Breast epithelium (tissue), 4 donors: ENCODE measurements at places on chromosomes 16 and 17.

- peak overlapping the region; percentile 35 for H3K27ac ChIP-seq
- H3K36me3 ChIP-seq, result no peaks in the 10 kb centered on the region
- H3K4me3 ChIP-seq, result peak overlapping the region; percentile 48
- H3K4me1 ChIP-seq, result no peaks in the 10 kb centered on the region
Measured at GRCh38 chr17:4499431-4500190, 930 bp downstream of the SPNS2 start.

- H3K27me3 ChIP-seq, result no peaks in the 10 kb centered on the region
- peak overlapping the region; percentile 99 for H3K27ac ChIP-seq
- H3K4me1 ChIP-seq, result peaks cover 22% of the 10 kb centered on the region
- peak overlapping the region; percentile 72 for H3K4me3 ChIP-seq
- DNase-seq, result peak; percentile 41
Measured at GRCh38 chr16:20899477-20900298, 470 bp downstream of the DCUN1D3 start.

- H3K4me1 ChIP-seq, result no peaks in the 10 kb centered on the region
- H3K27me3 ChIP-seq, result no peaks in the 10 kb centered on the region
- no peak overlapping the region for H3K4me3 ChIP-seq
- H3K36me3 ChIP-seq, result no peaks in the 10 kb centered on the region
Measured at GRCh38 chr17:76569607-76570279, 15.9 kb downstream of the ST6GALNAC2 start.

- no peak overlapping the region for H3K4me3 ChIP-seq
- no peak overlapping the region for H3K27ac ChIP-seq
- H3K4me1 ChIP-seq, result no peaks in the 10 kb centered on the region
- DNase-seq, result no peak
- H3K36me3 ChIP-seq, result no peaks in the 10 kb centered on the region
- H3K27me3 ChIP-seq, result no peaks in the 10 kb centered on the region
Measured at GRCh38 chr17:42266462-42266861, 9.7 kb downstream of the STAT5B start.

DNA sequence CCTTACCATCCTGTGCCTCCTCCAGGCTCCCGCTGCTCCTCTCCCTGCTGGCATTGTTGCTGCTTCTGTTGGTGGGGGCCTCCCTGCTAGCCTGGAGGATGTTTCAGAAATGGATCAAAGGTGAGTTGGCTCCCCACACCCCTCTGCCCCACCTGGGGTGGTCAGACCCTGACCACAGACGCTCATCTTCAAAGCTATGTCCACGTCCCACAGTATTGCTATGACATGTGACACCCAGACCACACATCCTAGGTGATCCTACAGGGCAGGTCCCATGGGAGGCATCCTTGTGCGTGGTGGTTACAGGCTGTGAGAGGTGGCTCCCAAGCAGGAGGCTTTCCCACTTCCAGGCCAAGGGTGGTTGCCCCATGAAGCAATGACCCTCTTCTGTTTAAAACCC, 11.0 kb downstream of the CD300A start:
- DNase-seq, result no peak
- H3K36me3 ChIP-seq, result no peaks in the 10 kb centered on the region
- no peak overlapping the region for H3K27ac ChIP-seq
- H3K27me3 ChIP-seq, result no peaks in the 10 kb centered on the region
- H3K4me3 ChIP-seq, result no peak overlapping the region
- no peaks in the 10 kb centered on the region for H3K4me1 ChIP-seq

DNA sequence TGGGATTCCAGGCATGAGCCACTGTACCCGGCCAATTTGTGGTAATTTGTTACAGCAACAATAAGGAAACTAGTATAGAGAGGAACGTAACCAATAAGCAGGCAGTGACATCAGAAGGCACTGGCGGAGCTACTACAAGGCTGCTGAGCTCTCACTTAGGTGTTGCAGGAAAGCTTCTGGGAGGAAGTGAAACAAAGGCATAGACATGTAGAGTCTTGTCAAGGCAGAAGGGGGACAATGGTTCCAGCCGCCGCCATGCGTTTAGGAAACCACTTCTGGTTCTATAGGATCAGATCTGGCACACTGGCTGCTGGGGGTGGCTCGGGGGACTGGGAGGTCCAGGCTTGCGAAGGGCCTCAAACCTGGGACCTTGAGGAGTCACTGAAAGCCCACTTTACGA, 9.4 kb upstream of the CPSF4L start:
- no peak for DNase-seq
- H3K27ac ChIP-seq, result no peak overlapping the region
- H3K4me3 ChIP-seq, result no peak overlapping the region
- H3K36me3 ChIP-seq, result no peaks in the 10 kb centered on the region
- H3K4me1 ChIP-seq, result no peaks in the 10 kb centered on the region

- no peaks in the 10 kb centered on the region for H3K36me3 ChIP-seq
- DNase-seq, result no peak
- H3K4me3 ChIP-seq, result no peak overlapping the region
- no peaks in the 10 kb centered on the region for H3K27me3 ChIP-seq
Measured at GRCh38 chr16:22300427-22301071, 3.3 kb downstream of the POLR3E start.

- H3K4me3 ChIP-seq, result no peak overlapping the region
- H3K36me3 ChIP-seq, result no peaks in the 10 kb centered on the region
- H3K27me3 ChIP-seq, result no peaks in the 10 kb centered on the region
Measured at GRCh38 chr17:49375544-49375943, 13.5 kb upstream of the ZNF652 start.

DNA sequence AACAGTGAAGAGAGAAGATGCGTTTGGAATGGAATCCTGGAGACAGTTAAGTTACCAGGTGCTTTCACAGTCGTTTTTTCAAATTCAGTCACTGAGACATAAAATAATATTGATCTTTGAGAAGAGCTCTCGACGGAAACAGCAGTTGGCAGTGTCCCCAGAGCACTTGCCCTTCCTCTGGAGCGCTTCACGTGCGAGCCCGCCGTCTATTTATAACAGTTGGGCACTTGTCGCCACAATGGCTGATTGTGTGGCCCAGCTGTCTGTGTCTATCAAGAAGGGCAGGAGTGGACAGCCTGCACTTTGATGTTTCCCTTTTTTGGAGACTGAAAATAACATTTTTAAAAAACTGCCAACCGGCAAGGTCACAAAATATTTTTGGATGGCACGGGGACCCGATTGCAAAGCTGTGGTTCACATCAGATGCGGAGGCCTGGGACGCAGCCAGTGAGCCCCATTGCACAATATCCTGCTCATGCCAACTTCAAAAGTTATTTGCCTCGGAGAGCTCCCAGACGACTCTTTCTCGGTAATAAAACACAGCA, 62.9 kb downstream of the ADCY9 start:
- peak overlapping the region; percentile 33 for H3K4me3 ChIP-seq
- H3K27me3 ChIP-seq, result no peaks in the 10 kb centered on the region
- peak overlapping the region; percentile 83 for H3K27ac ChIP-seq
- peak; percentile 69 for DNase-seq

GRCh38 chr16:23107936-23108335, 41.3 kb downstream of the USP31 start:
- H3K27ac ChIP-seq, result peak overlapping the region; percentile 35
- no peaks in the 10 kb centered on the region for H3K36me3 ChIP-seq
- no peaks in the 10 kb centered on the region for H3K4me1 ChIP-seq
- no peak for DNase-seq
- no peaks in the 10 kb centered on the region for H3K27me3 ChIP-seq
- H3K4me3 ChIP-seq, result no peak overlapping the region

DNA sequence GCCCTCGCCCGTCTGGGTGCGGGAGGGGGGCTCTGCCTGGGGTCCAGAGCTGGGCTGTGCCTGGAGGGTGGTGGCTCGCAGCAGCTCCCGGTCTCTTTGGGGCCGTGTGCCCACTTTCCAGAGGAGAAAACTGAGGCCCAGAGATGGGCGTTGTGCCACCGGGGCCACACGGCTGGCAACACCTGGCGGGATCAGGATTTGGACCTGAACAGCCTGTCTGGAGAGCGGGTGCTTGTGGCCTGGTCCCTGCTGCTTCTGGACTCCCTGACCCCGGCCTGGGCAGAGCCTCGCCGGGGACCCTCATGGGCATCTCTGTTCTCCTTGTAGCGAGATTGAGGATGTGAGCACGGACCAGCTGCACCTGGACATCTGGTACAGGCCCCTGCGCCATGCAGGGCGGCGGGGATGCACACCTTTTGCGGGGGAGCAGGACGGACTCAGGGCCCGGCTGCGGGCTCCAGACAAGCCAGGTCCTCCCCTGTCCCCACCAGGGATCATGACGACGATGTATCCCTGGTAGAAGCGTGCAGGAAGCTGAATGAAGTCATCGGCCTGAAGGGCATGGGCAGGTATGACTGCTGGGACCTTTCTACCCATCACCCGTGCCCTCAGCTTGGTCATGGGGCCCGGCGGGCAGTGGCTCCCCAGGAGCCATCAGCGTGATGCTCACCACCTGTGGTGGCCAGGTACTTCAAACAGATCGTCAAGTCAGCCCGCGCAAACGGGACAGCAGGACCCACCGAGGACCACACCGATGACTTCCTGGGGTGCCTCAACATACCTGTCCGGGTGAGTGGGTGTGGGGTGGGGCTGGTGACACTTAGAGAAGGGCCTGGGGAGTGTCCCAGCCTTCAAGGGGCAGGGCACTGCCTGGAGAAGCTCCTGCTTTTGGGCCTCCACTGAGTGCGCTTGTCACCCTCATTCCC, 8.3 kb downstream of the BAIAP3 start:
- DNase-seq, result no peak
- H3K27ac ChIP-seq, result no peak overlapping the region
- no peak overlapping the region for H3K4me3 ChIP-seq
- no peaks in the 10 kb centered on the region for H3K4me1 ChIP-seq
- H3K36me3 ChIP-seq, result no peaks in the 10 kb centered on the region

DNA sequence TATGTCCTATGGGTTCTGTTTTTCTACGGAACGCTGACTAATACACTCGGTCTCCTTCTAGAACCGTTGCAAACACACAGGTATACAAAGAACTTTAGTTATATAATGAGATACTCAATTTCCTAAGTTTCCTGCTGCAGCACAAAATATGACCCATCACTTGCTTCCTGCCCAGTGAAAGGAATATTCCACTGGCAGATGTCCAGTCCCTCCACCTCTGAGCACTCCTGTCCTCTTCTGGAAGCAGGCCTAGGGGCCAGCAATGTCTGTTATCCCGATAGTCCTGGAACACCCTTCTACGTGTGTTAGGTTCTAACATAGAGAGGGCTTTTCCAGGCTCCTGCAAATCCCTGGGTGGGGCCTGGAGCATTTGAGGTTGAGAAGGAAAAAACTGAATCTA, 32.7 kb downstream of the ADAMTS18 start:
- no peaks in the 10 kb centered on the region for H3K27me3 ChIP-seq
- no peaks in the 10 kb centered on the region for H3K4me1 ChIP-seq
- H3K4me3 ChIP-seq, result no peak overlapping the region
- DNase-seq, result no peak

- H3K4me3 ChIP-seq, result peak overlapping the region; percentile 58
- peak; percentile 77 for DNase-seq
- H3K36me3 ChIP-seq, result no peaks in the 10 kb centered on the region
- H3K4me1 ChIP-seq, result no peaks in the 10 kb centered on the region
- no peak overlapping the region for H3K27ac ChIP-seq
- H3K27me3 ChIP-seq, result peaks cover 8% of the 10 kb centered on the region
Measured at GRCh38 chr16:66947302-66948065, 12.2 kb downstream of the CES2 start.

- H3K27me3 ChIP-seq, result no peaks in the 10 kb centered on the region
- peaks cover 7% of the 10 kb centered on the region for H3K4me1 ChIP-seq
- H3K27ac ChIP-seq, result peak overlapping the region; percentile 80
Measured at GRCh38 chr17:41338961-41339485, 11.6 kb downstream of the KRT33A start.

GRCh38 chr16:15492091-15492740, 57.8 kb downstream of the BMERB1 start:
- no peak overlapping the region for H3K27ac ChIP-seq
- H3K4me3 ChIP-seq, result no peak overlapping the region
- H3K27me3 ChIP-seq, result no peaks in the 10 kb centered on the region
- no peaks in the 10 kb centered on the region for H3K4me1 ChIP-seq
- H3K36me3 ChIP-seq, result no peaks in the 10 kb centered on the region

- no peaks in the 10 kb centered on the region for H3K27me3 ChIP-seq
- H3K4me3 ChIP-seq, result no peak overlapping the region
- no peaks in the 10 kb centered on the region for H3K36me3 ChIP-seq
- no peak overlapping the region for H3K27ac ChIP-seq
Measured at GRCh38 chr16:48963306-48963705, 318.3 kb downstream of the CBLN1 start.

- H3K4me1 ChIP-seq, result no peaks in the 10 kb centered on the region
- no peaks in the 10 kb centered on the region for H3K27me3 ChIP-seq
- H3K36me3 ChIP-seq, result no peaks in the 10 kb centered on the region
- peak; percentile 28 for DNase-seq
Measured at GRCh38 chr16:87047221-87048037, 269.8 kb downstream of the C16orf95 start.

DNA sequence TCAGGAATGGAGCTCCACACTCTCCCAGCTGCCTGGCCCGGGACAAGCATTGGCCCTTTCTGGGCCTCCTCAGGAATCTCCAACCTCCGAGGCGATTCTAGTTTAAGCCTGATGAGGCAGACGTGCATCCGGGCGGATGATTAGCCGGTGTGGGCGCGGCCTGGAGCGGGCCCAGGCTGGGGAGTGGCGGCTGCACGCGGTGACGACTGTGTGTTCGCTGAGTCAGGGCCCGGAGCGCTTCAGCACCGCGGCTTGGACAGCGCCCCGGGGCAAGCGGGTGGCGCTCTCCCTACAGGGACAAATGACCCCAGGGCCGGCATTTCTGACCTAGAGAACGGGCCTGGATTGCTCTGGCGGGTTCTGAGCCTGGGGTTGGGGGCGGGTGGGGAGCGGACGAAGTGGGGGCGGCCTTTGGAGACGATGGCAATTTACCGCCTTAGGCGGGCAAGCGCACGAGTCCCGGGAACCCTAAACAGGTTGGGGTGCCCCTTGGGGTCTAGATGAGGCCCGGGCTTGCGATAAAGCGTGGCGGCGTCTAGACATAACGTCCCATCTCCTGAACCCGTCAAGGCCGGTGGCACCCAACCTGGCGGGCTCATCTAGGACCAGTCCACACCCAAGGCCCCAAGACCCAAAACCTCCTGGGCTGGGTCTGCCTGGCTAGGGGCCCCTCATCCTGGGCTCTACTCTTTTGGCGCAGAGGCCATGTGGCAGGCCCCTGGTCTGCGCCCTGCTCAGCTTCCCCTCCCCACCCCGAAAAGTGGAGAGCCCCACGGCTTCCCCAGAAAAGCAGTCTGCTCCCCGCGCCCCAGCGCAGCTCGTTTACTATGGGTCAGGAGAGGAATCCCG, 22.3 kb upstream of the ZNHIT3 start:
- DNase-seq, result no peak
- H3K27ac ChIP-seq, result no peak overlapping the region
- no peaks in the 10 kb centered on the region for H3K36me3 ChIP-seq

DNA sequence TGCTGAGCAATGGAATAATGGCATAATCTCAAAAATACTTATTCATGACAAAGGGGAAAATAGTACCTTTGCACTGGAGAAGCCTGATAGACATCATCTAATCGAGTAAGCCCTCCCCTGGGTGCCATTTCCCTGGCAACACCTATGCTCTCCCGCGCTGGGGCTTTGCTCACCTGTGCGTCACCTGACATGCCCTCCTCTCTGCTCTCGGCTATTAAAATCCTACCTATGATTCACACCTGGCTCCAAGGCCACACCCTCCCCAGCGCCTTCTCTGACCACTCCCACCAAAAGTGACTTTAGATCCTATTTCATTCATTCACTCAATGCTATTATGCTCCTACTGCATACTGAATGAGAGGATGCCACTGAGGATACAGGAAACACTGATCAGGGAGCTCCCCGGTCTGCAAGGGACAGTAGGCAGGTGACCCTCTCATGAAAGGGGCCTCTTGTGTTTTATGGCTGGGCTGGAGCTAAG, 83.9 kb downstream of the NT5M start:
- no peaks in the 10 kb centered on the region for H3K27me3 ChIP-seq
- no peak overlapping the region for H3K4me3 ChIP-seq
- no peaks in the 10 kb centered on the region for H3K36me3 ChIP-seq
- no peak overlapping the region for H3K27ac ChIP-seq
- H3K4me1 ChIP-seq, result no peaks in the 10 kb centered on the region
- no peak for DNase-seq

GRCh38 chr17:44628243-44629188, 27.8 kb upstream of the MEIOC start:
- no peak overlapping the region for H3K4me3 ChIP-seq
- no peaks in the 10 kb centered on the region for H3K27me3 ChIP-seq
- no peaks in the 10 kb centered on the region for H3K36me3 ChIP-seq
- no peaks in the 10 kb centered on the region for H3K4me1 ChIP-seq
